IMR-90 (cell line): ENCODE measurements at places on chromosomes 1 and 21.

DNA sequence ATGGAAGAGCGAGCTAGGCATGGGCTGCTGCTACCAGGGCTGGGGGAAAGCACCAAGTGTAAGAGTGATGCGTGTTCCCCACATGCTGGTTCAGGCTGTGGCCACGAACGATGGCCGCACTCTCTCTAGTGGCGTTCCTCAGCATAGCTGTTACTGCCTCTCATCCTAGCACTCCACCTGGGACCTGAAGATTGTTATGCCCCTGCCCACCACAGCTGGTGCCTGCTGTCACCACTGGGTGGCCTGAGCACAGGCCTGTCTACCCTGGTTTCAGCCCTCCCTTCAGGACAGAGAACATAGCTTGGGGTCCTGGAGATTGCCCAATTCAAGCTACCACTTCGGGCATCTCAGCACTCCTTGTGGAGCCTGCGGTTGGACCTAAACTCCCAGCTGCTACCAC is 80.1 kb upstream of the PDC start:
- DNase-seq: no peak

DNA sequence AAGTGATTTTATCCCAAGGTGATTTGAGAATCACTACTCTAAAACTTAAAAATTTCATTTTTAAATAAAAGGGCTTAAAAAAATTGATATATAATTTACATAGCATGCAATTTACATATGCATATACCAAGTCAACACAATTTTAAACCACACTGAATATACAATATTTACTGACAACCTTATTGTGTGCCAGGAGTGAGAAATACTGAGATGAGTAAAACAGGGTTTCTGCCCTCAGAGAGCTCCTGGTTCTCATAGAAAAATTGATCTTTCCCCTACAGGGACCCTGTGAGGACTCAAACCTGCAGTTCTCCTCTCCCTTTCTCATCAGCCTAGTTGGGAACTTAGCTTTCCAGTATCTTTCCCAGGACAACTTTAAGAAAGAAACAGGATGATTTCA is 27.0 kb downstream of the PLPP3 start:
- no peak for DNase-seq

- no peak for DNase-seq
Measured at GRCh38 chr1:219072329-219072728, 101.3 kb upstream of the LYPLAL1 start.

DNA sequence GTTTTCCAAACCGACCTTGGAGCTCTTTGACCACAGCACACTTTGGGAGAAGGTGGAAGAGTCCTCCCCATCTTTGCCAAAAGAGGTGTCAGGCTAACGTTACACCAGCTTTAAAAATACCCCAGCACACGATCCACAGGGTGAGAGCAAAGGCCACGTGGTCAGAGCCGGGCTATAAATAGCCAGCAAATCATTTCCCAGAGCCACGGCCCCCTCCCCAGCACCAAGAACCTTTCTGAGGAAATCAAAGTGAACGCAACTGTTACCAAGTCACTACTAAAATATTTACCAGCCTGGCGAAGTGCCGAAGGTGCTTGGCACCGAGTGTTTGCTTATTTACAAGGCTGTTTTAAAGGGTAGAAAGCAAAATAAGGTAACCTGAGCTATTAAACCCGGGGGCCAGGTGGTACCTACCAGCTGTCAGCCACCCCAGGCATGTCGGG is 72.4 kb downstream of the CASZ1 start:
- DNase-seq: peak; percentile 26

DNA sequence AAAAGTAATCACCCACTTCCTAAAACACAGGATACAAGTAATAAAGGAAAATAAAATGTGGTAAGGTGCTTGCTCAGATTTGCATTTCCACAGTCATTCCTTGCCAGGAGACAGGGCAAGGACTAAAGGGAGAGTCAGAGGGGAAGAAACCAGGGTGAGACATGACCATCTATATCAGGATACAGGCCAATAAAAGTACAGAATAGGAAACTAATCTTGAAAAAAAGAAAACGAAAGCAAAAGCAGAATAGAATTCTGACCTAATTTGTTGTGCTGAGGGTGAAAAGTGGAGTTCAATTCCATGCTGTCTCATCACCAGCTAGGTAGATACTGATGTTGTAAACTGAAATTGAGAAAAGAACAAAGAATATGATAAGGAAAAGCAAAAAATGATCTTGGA is 27.3 kb downstream of the JMJD4 start:
- no peak for DNase-seq

DNA sequence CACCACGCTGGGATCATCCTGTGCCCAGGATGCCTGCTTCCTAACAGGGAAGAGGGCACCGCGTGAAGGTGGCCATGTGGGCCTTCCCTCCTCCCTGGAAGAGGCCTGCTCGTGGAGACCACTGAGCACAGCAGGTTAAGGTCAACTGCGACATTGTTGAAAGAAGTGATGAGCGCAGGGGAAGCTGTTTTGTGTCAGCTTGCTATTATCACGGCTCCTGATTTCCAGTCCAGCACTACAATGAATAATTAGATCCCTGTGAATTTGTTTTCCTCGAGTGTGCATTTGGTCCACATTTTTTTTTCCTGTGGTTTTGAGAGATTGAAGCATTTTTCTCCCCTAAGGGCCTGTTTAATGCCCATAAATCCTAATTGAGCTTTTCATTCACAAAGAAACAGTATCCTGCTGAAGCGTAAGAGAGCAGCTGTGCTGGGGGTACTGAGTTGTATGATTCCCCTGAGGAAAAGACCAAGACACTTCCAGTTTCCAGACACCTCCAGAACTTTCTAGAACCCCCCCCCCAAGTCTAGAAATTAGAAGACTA is 204.9 kb downstream of the KCNJ6 start:
- no peak for DNase-seq

- peak; percentile 92 for DNase-seq
Measured at GRCh38 chr1:93779540-93780165, 98.0 kb upstream of the BCAR3 start.

DNA sequence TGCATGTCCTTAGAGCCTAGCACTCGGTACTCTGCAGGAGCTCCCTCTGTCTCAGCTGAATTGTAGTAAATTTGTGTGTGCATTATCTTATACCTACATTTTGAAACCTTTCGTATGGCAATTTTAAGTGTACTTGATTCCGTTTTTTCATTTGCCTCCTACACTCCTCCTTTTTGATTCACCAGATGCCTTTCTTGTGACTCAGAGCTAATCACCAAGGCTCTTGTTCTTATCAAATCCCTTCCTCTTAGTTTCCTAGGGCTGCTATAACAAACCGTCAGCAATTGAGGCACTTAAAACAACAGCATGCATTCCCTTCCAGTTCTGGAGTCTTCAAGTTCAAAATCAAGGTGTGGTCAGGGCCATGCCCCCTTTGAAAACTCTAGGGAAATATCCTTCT is 261.0 kb downstream of the ASTN1 start:
- DNase-seq: peak; percentile 37

GRCh38 chr1:226132728-226133503 is 53.6 kb downstream of the ACBD3 start:
- DNase-seq: no peak

- DNase-seq: peak; percentile 59
Measured at GRCh38 chr21:17612023-17612564, 607 bp downstream of the BTG3 start.

DNA sequence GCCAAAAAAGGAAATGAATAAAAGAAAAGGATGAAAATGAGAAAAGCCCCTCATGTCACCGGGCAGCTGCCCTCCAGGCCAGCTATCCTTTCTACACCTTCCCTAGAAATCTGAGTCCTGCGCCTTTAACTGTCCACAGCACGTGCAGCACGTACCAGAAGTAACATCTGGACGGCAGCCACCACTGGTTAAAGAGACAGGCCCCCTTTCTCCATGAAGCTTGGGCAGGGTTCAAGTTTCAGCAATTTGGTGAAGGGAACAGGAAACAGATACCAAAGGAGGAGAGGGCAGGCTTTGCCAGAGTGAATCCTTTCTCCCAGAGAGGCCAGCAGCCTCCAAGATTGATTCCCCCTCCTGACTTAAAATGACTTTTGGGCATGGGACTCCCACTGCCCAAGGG is 3.6 kb upstream of the KIAA2013 start:
- peak; percentile 71 for DNase-seq

- no peak for DNase-seq
Measured at GRCh38 chr1:231052777-231053176, 12.7 kb upstream of the FAM89A start.
